NCI-H510A treated with DMSO at 0.1 percent for 48 hours (cell line): ENCODE measurements at places on chromosomes 2 and 18.
A peak's percentile ranks its signal among the peaks of the same experiment; 100 is the strongest.

- no peak for DNase-seq
These were observed 59.1 kb downstream of the CDC42EP3 start for GRCh38 chr2:37612382-37612781.

DNA sequence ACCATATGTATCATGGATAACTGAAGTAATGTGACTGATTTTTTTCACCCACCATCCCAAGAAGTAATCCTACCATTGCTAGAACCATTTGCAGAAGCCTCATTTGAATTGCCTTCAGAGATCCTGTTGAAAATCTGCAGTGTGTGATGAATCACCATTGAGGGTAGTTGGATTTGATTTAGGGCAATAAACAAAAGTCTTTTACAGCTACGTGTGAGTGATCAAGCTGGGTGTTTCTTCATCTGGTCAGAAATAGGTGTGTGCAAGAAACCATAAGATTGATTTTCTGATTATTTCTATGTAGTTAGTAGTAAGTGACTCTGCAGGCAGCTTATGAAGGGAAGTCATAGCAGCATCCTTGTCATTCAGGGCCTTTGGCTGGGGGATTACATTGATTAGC, 159.6 kb downstream of the MGAT5 start:
- no peak for DNase-seq

GRCh38 chr2:9690252-9690651, 59.5 kb upstream of the YWHAQ start:
- DNase-seq, result no peak

DNA sequence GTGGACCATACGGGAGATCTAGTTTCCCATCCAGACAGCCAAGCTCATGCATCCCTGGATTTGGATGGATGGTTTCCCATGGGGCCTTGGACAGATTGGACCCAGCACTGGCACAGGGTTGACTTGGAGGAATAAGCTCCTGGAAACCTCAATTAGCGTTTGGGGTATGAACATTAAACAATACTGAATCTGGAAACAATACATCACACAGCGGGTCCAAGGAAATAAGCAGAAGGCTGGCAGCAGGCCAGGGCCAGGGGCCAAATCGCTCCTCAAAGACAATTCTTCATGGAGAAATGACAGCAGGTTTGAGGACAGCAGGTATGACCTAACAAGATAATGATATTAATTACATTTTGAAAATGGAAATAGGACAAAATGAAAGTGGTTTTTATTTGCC, 540.6 kb downstream of the RIT2 start:
- DNase-seq, result peak; percentile 43

GRCh38 chr2:109126501-109126860, 2.5 kb upstream of the SH3RF3 start:
- no peak for DNase-seq

DNA sequence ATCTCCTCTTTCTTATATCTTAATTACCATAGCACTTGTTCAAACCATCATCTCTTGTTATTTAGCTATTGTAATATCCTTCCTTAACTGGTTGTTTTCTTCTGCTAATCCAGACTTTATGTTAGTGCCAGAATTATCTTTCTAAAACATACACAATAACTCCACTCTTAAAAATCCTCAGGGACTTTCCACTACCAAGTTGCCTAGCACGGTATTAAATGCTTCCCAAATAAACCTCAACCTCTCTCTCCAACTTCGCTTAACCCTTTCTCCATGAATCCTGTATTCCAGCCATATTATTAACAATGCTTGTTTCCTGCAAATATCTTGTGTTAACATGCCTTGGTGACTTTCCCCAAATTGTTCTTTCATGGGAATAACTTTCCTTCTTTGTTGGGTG, 84.5 kb downstream of the FAM228A start:
- no peak for DNase-seq

DNA sequence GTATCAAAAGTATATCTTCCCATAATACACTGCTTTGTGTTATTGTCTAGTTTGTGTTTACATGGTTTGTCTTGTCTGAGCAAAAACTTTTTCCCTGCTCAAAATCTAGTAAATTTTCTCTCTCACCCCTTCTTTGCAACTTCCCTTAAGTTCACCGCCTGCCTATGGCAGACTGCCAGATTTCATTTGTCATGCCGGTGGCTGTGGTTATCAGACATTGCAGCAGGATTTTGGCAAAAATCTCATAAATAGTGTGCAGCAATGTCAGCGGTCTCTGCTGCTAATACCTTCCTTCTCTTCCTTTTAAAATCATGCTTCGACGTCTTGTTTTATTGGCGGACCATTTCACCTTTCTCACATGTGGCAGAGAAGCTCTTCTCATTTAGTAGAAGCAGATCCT, 45.6 kb upstream of the TMEM178A start:
- DNase-seq, result no peak

DNA sequence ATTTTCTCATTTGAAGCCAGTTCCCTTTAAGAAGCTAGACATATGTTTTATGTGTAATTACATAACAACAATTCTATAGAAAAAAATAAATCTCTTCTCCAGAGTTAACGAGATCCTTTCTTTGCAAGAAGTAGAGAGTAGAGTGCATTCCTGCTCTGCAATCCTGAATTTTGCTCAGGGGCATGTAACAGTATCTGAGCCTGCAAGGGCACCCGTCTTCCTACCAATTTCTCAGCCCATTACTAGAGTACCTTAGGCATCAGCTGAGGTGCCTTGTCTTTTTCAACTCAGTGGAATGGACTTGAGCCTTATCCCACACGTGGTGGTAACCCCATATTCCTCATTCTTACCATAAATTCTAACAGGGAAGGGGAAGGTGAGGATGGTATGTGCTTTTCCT, 205.9 kb downstream of the IKZF2 start:
- no peak for DNase-seq

- no peak for DNase-seq
These were observed 136.3 kb downstream of the TMEM163 start for GRCh38 chr2:134582547-134582899.
